ENCODE measurements at places on chromosomes 3 and 15.

DNA sequence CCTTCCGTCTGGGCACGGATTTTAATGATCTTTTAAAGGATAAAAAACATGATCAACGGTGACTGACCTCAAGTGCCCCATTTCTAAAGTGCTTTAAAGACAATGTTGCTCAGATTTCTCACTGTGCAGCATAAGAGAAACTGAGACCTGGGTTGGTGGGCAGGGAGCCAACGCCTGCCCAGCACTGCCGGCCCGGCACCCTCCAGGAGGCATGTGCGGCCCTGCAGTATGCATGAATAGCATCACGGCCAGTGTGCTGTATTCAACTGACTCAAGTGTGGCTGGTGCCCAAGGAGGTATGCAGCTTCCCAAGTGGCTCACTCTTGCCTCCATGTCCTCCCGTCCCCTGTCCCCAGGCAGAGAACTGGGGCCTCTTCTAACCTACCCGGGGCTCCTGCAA lies 30.3 kb downstream of the SEC61A1 start:
- DNase-seq: no peak

DNA sequence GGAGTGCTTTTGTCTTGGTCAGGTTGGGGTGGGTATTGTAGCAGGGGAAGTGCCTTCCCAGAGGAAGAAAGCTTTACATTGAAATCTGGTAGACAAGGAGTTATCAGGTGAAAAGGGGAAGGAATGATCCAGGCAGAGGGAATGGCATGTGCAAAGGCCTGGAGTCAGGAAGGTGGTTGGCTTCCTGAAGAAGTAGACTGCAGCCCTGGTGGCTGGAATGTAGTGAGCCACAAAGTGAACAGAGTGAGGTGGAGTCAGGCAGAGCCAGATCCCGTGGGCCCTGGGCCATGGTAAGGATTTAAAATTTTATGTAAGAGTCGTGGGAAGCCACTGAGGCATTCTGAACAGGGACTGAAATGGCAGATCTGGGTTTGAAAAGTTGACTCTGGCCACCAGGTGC lies 58.3 kb downstream of the RAB11A start:
- no peak for DNase-seq

- DNase-seq: no peak
Measured at GRCh38 chr15:100043068-100043641, 298.6 kb downstream of the ADAMTS17 start.

- DNase-seq: no peak
Measured at GRCh38 chr3:46677411-46677726, 16.1 kb downstream of the ALS2CL start.

GRCh38 chr3:295166-295565 lies 98.6 kb downstream of the CHL1 start:
- no peak for DNase-seq

- no peak for DNase-seq
Measured at GRCh38 chr3:48157202-48157840, 30.9 kb downstream of the CDC25A start.

DNA sequence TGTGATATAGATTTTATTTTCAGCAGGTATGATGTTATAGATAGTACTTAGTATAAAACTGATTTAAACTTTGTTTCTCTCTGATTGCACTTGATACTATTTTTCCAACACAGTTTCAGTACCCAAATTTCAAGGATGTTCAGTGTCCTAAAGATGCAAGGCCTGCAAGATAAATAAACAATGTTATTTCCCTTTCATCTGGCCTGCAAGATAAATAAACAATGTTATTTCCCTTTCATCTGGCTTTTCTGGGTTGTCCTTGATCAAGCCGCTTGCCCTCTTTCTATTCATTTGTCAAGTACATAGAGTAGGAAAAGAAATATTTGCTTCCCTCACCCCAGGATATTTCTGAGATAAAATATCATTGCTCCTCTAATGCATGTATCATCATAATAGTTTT lies 571.0 kb downstream of the FGF12 start:
- no peak for DNase-seq

DNA sequence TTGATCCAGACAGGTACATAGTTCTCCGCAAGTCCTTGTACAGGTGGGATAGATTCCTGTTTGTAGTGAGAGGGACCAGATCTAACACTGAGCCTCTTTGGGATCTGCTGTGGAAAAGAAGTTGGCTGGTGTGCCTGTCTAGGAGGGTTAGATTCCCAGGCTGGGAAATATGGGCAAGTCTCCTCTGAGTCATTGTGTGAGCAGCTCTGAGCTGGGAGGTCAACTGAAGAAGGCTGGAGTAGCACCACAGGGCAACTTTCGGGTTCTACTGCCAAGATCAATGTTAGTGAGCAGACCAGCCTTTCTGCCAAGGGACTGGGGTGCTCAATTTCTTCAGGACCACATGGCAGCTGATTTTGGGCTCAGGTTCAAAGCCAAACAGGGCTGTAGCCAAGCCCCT lies 33.4 kb downstream of the CLDN1 start:
- DNase-seq: no peak

DNA sequence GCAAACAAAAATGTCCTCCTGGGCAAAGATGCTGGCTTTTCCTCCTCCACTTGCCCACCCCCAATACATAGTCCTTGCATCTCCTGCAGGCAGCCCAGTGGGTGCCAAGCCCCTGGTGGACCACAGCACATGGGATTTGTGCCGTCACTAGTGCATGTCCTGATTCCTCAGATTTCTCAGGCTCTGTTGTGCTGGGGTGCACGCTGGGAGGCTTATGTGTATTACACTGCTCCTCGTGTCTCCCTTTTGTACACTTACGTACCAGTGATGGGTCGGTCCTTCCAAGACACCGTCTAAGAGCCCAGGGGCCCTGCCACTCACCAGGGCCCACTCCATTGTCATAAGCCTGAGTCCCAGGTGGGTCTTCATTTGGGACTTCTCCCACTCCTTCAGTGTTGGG lies 70.1 kb downstream of the PLXNA1 start:
- no peak for DNase-seq

- DNase-seq: no peak
Measured at GRCh38 chr3:62586356-62586755, 213.0 kb upstream of the FEZF2 start.

- no peak for DNase-seq
Measured at GRCh38 chr3:17459470-17459993, 282.9 kb downstream of the TBC1D5 start.

- no peak for DNase-seq
Measured at GRCh38 chr15:38705436-38706219, 141.0 kb upstream of the RASGRP1 start.

GRCh38 chr3:58609990-58610389 lies 32.8 kb upstream of the FAM107A start:
- DNase-seq: no peak

DNA sequence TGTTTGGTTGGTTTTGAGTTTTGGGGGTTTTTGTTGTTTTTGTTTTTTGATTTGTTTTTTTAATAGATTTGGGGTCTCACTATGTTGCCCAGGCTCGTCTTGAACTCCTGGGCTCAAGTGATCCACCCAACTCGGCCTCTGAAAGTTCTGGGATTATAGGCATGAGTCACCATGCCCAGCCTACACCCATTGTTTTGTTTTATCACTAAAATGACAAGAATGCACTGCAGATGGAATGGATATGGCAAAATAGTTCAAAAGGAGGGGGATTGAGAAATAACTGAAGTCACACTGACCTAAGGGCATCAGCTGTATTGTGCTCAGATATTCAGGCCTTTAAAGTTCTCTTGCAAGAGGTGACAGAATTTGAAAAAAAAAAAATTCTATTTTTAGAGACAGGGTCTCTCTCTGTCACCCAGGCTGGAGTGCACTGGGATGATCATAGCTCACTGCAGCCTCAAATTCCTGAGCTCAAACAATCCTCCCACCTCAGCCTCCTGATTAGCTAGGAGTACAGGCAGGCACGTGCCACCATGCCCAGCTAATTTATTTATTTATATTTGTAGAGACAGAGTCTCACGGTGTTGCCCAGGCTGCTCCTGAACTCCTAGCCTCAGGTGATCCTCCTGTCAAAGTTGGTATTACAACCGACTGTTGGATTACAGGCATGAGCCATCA lies 4.4 kb upstream of the RASA2 start:
- DNase-seq: no peak

DNA sequence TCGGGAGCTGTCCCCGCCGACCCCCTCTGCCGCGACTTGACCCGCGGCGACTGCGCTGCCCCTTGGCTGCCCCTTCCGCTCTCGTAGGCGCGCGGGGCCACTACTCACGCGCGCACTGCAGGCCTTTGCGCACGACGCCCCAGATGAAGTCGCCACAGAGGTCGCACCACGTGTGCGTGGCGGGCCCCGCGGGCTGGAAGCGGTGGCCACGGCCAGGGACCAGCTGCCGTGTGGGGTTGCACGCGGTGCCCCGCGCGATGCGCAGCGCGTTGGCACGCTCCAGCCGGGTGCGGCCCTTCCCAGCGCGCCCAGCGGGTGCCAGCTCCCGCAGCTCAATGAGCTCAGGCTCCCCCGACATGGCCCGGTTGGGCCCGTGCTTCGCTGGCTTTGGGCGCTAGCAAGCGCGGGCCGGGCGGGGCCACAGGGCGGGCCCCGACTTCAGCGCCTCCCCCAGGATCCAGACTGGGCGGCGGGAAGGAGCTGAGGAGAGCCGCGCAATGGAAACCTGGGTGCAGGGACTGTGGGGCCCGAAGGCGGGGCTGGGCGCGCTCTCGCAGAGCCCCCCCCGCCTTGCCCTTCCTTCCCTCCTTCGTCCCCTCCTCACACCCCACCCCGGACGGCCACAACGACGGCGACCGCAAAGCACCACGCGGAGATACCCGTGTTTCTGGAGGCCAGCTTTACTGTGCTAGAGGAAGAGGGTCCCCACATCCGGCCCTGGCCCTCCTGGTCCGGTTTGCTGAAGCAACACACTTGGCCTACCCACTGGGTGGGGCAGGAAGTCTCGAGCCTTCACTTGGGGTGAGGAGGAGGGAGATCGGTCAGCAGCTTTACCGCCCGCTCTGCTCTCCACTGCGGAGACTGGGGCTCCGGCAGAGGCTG lies at the start of gene RASSF1:
Gene RASSF1 (minus strand): TSS at position 389 of the 882 bp plus-strand sequence. CDS start 31 bp downstream, at position 358.
- peak; percentile 66 for DNase-seq

GRCh38 chr15:64151727-64152506 lies at the start of gene SNX22:
Gene SNX22 (plus strand): TSS chr15:64151731. CDS start chr15:64151776, 45 bp downstream.
- DNase-seq: peak; percentile 23

DNA sequence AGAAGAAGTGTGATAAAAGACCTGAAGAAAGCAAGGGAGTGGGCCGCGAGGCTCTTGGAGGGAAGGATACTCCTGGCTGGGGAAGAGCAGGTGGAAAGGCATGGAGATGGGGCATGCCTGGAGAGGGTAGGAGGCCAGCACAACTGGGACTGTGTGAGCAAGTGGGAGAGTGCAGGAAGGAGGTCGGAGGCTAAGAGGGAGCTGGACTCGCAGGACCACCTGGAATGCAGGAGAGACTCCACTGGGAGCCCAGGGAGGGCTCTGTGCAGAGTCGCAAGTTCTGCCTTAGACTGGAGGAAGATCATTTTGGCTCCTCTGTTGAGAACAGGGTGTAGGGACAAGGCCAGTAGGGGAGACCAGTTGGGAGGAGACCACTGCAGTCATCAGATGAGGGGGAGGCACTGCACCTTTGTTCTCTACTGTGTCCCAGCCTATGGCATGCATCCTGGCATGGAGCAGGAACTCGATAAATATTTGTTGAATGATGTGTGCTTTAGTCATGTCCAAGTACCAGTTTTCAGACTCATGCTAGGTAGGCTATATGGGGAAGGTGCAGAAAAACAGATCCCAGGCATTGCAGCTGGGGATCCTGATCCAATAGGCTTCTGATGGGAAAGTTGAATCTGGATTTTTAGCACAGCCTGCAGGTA lies 13.7 kb downstream of the FAM107A start:
- DNase-seq: no peak

DNA sequence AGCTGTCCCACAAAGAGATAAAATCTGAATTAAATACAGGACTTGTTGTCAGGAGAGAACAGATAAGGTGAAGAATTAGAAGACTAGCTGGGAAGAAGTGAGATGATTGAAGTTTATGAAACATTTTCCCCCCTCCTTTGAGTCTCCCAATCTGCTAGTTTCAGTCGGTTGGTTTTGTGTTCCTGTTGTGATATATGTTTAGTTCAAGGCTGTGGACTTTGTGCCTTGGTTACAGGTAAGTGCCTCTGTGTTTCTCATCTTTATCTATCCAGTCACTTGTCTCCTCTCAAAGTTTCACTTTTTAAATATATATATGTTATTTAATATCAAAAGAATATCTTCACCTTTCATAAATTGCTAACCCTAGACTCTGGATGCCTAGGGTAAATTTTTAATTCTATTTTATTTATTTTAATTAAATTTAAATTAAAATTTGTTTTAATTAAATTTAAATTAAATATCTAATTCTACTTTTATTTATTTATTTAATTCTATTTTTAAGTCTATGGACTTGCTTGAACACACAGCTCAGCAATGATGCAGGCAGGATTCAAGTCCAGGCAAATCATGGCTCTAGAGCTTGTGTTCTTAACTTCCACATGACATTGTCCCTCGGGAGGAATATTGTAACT lies 190.0 kb downstream of the FHIT start:
- no peak for DNase-seq

DNA sequence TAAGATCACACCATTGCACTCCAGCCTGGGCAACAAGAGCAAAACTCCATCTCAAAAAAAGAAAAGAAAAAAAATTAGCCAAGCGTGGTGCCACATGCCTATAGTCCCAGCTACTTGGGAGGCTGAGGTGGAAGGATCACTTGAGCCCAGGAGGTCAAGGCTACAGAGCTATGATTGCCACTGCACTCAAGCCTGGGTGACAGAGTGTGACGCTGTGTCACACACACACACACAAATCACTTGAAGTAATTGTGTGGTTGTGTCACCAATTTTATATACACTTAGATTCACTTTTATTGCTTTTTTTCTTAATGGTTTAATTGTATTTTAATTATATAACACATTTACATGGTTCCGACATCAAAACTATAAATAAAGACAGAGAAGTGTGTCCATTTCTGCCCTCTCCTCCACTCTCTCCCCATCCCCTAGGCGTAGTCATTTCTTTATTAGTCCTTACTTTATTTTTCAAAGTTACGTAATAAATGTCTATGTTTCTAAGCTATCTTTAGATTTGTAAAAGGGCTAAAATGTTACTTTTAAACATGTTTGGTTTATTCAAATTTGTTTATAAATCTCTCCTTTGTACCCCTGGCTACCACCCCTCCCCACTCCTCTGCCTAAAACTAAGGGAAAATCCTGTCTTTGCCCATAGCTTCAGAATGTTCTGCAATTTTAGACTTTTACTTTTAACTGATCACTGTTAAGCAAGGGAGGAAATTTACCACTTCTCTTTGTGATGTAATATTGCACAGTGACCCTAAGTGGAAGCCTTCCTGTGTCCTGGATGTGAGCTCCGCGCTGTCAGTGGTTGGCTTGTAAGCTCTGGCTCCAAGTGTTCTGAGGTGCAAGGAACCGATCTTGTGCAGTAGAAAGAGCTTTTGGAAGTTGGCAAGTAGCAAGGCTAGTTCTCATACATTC lies 10.8 kb upstream of the VILL start:
- DNase-seq: no peak

DNA sequence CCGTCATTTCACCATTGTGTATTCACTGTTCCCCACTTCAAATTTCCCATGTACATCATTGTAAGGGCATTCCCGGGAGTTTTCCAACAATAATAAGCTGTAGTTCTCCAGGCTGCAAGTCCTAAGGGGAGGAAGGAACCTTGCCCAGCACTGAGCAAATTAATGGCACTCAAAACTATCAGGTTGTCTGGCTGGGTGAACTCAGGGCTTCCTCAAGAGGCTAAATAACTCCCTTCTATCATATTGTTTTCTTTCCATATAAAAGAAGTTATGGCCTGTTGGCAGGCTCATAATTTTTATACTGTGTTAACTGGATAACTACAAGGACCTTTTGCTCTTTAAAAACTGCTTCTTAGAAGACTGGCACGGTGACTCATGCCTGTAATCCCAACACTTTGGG lies 71.4 kb downstream of the SEMA6D start:
- DNase-seq: no peak

- no peak for DNase-seq
Measured at GRCh38 chr3:141811348-141811747, 48.1 kb downstream of the GRK7 start.
